A549 treated with DMSO at 1 μM for 4 hours (cell line): ENCODE measurements at places on chromosomes 6 and 20. TPM values are rescaled to one million over a fixed set of nuclear protein-coding genes. Genes with fewer than 3 reads are reported as not detected.

The RNF39 gene
- 0.04 to 0.05 TPM in 2 of 5 replicates, not detected in the others for total RNA-seq

The MYMX gene
- total RNA-seq: not detected in 5 replicates

The PDRG1 gene
- 32.1 to 38.7 TPM (median 36.1 TPM) in 5 replicates for total RNA-seq

The JAG1 gene
- 44.4 to 59.6 TPM (median 53.7 TPM) in 5 replicates for total RNA-seq

The KIF6 gene
- 0.15 to 0.33 TPM (median 0.23 TPM) in 4 of 5 replicates, not detected in the other for total RNA-seq

The ZBTB46 gene
- 0.50 to 0.94 TPM (median 0.77 TPM) in 5 replicates for total RNA-seq

The HLA-DQB2 gene
- not detected in 5 replicates for total RNA-seq

The RBPJL gene
- not detected in 5 replicates for total RNA-seq

The METTL24 gene
- not detected in 5 replicates for total RNA-seq

The ACTR5 gene
- total RNA-seq: 7.2 to 10.8 TPM (median 10.3 TPM) in 5 replicates

The KIF25 gene
- 0.06 to 0.07 TPM in 2 of 5 replicates, not detected in the others for total RNA-seq

The GTF3C6 gene
- total RNA-seq: 79.7 to 88.8 TPM (median 83.8 TPM) in 5 replicates

The DZANK1 gene
- 2.8 to 3.2 TPM (median 2.8 TPM) in 5 replicates for total RNA-seq

The RSPH4A gene
- 0.17 to 0.26 TPM (median 0.24 TPM) in 5 replicates for total RNA-seq

The AHCY gene
- total RNA-seq: 312 to 349 TPM (median 333 TPM) in 5 replicates

The WFDC9 gene
- total RNA-seq: not detected in 5 replicates

The ENTPD6 gene
- 86.9 to 108 TPM (median 97.2 TPM) in 5 replicates for total RNA-seq

The CD83 gene
- 1.9 to 3.3 TPM (median 2.3 TPM) in 5 replicates for total RNA-seq

The GCNT2 gene
- 6.6 to 9.8 TPM (median 7.8 TPM) in 5 replicates for total RNA-seq

The C6orf58 gene
- 0.10 to 0.45 TPM (median 0.24 TPM) in 5 replicates for total RNA-seq

The NFATC2 gene
- 8.3 to 11.7 TPM (median 9.4 TPM) in 5 replicates for total RNA-seq

The LATS1 gene
- 6.6 to 10.2 TPM (median 9.2 TPM) in 5 replicates for total RNA-seq

The LAMP5 gene
- 0.05 TPM in 1 of 5 replicates, not detected in the others for total RNA-seq

The GSTA2 gene
- total RNA-seq: 0.06 to 0.17 TPM in 2 of 5 replicates, not detected in the others

The SIRPD gene
- total RNA-seq: not detected in 5 replicates

The IER3 gene
- 129 to 154 TPM (median 152 TPM) in 5 replicates for total RNA-seq

The PAK1IP1 gene
- total RNA-seq: 21.9 to 25.2 TPM (median 23.4 TPM) in 5 replicates

The SMIM28 gene
- not detected in 5 replicates for total RNA-seq

The DACT2 gene
- 0.20 to 0.65 TPM (median 0.53 TPM) in 5 replicates for total RNA-seq

The LGSN gene
- total RNA-seq: 2.7 to 4.8 TPM (median 4.1 TPM) in 5 replicates

The LHFPL5 gene
- total RNA-seq: 0.11 to 0.34 TPM (median 0.16 TPM) in 4 of 5 replicates, not detected in the other

The SUPT3H gene
- 3.5 to 6.4 TPM (median 4.4 TPM) in 5 replicates for total RNA-seq

The BACH2 gene
- 0.30 to 0.50 TPM (median 0.42 TPM) in 5 replicates for total RNA-seq

The EEF1A2 gene
- total RNA-seq: 128 to 177 TPM (median 145 TPM) in 5 replicates

The ZDHHC14 gene
- total RNA-seq: 1.9 to 4.8 TPM (median 3.6 TPM) in 5 replicates

The CALHM4 gene
- not detected in 5 replicates for total RNA-seq

The CDH22 gene
- 0.03 to 0.07 TPM (median 0.04 TPM) in 4 of 5 replicates, not detected in the other for total RNA-seq

The PAX1 gene
- 0.05 TPM in 1 of 5 replicates, not detected in the others for total RNA-seq
